ENCODE measurements at places on chromosomes 3 and 15. TPM values are rescaled to one million over a fixed set of nuclear protein-coding genes. Genes with fewer than 3 reads are reported as not detected.

Gene GOLGA6L4
- 2.3 TPM for total RNA-seq

Gene NR2E3
- total RNA-seq, result not detected

Gene NUTM1
- total RNA-seq, result not detected

Gene EXD1
- total RNA-seq, result not detected

Gene LRRN1
- total RNA-seq, result 0.35 TPM

Gene MNS1
- total RNA-seq, result not detected

Gene HACD3
- 29.2 TPM for total RNA-seq

Gene WWTR1
- 1.9 TPM for total RNA-seq

Gene MELTF
- 6.1 TPM for total RNA-seq

Gene ECE2
- total RNA-seq, result not detected

Gene UROC1
- not detected for total RNA-seq

Gene AMIGO3
- total RNA-seq, result 0.28 TPM

Gene MPI
- 92.9 TPM for total RNA-seq

Gene IGSF11
- total RNA-seq, result 0.38 TPM

Gene CLDN11
- total RNA-seq, result not detected

Gene ULK4
- total RNA-seq, result 18.2 TPM

Gene LYZL4
- not detected for total RNA-seq

Gene GOLGA6L2
- total RNA-seq, result not detected

Gene MOBP
- not detected for total RNA-seq

Gene ARGFX
- total RNA-seq, result not detected

Gene PLA1A
- 0.25 TPM for total RNA-seq

Gene TIGIT
- 29.8 TPM for total RNA-seq

Gene GOLGA6B
- not detected for total RNA-seq

Gene ZDHHC23
- total RNA-seq, result 3.1 TPM
